ENCODE measurements at places on chromosomes 11 and 22.
A peak's percentile ranks its signal among the peaks of the same experiment; 100 is the strongest.

- peak; percentile 42 for DNase-seq
These were observed 866 bp downstream of the EXPH5 start for GRCh38 chr11:108592591-108593213.

GRCh38 chr11:108694846-108695245 is 30.0 kb downstream of the DDX10 start:
- DNase-seq, result no peak

GRCh38 chr22:29044657-29045176 is 16.9 kb downstream of the C22orf31 start:
- no peak for DNase-seq

DNA sequence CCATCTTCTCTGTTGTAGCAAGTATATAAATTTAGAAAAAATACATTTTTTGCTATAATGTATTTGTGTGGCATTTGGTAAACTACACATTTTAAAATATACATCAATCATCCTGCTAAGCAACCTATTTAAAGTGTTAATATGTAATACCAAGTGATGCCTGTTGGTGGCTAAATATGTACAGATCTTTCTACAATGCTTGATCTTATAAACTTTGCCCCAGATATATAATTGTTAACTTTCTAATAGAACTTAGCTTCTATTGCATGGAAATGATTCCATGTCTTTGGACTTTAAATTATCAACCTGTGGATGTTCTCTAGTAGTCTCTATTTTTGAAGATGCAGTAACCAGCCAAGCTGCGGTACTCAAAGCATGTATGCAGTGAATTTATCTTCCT is 1260.4 kb upstream of the RAG2 start:
- DNase-seq, result no peak

- no peak for DNase-seq
These were observed 20.3 kb downstream of the ARHGAP20 start for GRCh38 chr11:110691926-110692325.

GRCh38 chr11:118443590-118444218 is 7.4 kb downstream of the KMT2A start:
- DNase-seq, result no peak

- DNase-seq, result peak; percentile 23
These were observed 553 bp upstream of the LDLRAD3 start for GRCh38 chr11:35943309-35943708.

DNA sequence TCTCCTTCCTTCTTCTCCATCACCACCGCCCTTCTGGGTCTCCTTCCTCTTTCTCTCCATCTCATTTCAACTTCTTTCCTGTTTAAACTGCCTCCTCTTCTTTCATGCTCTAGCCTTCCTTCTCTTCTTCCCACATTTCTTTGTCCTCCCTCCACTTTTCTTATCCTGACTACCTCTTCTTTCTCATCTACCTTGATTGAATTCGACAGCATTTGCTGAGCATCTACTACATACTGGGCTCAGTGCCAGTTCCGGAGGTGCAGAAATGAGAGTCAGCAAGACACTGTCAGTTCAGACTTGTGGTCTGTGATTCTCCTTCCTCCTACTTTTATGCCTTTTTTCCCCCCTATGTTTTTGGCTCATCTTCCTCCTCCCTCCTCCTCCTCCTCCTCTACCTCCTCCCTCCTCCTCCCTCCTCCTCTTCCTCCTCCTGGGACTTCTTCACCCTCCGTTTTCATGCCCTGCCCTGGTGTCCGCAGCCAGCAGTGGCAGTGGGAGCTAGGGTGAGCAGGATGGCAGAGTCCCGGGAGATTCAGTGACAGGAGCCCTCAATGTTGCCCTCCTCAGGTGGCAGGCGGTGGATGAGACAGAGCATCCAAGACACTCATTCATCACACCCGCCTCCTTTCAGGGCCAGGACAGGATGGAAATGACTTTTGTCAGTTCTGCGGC is 146.0 kb upstream of the SEZ6L start:
- DNase-seq, result no peak

- DNase-seq, result no peak
These were observed 125.6 kb downstream of the BRD1 start for GRCh38 chr22:49702068-49702397.

GRCh38 chr11:82864268-82864667 is 36.0 kb downstream of the PRCP start:
- no peak for DNase-seq

- DNase-seq, result no peak
These were observed 24.2 kb downstream of the MRTFA start for GRCh38 chr22:40612291-40612751.

DNA sequence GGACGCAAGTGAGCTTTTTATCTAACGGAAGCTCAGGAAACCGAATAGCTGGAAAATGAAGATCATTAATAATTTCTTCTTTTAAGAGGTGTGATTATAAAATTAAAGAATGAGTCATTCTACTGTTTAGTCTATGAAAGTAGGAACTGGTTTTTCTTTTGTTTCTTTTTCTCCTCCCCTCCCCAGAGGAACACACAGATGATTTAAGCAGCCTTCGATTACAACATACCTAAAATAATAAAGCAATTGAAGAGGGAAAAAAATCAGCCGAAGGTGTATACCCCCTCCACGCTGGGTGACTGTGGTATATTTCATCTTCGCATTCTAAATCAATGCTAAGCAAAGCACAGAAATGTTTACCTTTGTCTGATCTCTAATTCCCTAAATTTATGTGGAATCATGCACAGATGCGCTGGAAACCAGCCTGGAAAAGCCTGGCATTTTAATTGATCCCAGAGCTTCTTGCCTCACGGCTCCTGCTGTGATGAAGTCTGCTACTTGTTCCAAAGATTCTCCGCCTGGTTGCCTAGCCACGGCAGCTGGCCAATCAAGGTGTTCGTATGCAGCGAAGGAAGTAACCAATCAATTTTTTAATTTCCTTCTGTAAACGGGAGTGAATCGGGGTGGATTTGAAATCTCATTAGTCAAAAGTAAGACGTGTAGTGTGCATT is 133.9 kb downstream of the FANCF start:
- no peak for DNase-seq

- DNase-seq, result no peak
These were observed 29.8 kb upstream of the CREB3L1 start for GRCh38 chr11:46247659-46248058.

DNA sequence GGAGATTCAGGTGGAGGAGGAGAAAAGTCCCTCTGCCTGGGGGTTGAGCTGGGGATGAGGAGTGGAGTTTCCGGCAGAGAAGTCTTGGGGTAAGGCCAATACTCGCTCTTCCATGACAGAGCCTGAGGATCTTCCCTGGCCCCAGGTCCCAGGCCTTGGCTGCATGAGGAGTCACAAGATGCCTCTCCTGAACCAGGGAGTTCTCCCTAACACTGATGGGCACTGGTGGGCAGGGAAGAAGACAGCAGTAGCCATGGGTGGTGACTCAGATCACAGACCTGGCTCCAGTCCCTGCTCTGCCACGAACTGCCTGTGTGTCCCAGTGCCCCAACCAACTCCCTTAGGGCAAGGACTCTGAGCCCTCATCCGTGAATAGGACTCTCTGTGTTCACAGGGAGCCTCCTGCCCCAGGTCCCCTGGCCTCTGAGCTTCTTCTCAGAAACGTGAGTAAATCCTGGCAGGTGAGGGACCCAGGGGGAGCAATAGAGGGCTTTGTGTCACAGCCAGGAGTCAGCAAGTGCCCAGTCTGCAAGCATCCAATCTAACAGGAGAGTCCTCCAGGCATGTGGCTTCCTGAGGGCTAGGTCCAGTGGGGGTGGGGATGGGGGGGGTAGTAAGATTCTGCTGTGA is 45.5 kb upstream of the FTH1 start:
- no peak for DNase-seq

DNA sequence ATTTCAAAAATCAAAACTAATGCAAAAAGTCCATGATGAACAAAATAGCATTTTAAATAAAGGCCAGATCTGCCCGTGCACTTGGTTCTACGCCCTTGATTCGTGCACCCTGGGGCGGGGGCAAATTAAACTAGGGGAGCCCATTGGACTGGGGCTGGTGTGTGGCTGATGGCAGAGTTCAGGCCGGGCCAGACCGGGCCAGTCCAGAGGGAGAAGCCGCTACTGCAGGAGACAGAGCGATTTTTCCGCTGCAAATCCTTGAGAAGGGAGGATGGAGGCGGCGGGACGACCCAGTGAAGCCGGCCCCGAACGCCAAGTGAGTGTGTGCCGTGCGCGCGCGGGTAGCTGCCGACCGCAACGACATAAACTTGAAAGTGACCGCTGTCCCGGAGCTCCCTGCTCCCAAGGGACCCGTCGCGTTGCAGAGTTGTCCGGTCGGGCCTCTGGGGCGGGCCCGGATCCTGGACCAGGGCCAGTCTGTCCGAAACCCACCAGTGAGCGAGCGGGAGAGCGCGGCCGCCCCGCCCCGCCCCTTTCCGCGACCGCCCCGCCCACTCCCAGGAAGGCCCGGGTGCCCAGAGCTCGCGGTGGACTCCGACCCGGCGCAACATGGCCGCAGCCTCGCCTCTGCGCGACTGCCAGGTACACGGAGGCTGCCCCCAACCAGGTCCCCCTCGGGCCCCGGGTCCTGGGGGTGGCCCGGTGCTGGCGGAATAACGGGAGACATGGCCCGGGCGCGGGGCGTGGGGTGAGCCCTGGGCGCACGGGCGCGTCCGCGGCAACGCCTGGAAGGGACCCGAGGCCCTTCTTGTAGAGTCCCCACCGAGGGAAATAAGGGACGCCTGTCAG is at the start of gene TTC38:
TSS of gene TTC38 (plus strand) at position 578 of the 849 bp plus-strand sequence. CDS start at position 610, 32 bp downstream.
- peak; percentile 92 for DNase-seq

GRCh38 chr11:61124574-61125309 is 22.5 kb downstream of the CD5 start:
- DNase-seq, result no peak

DNA sequence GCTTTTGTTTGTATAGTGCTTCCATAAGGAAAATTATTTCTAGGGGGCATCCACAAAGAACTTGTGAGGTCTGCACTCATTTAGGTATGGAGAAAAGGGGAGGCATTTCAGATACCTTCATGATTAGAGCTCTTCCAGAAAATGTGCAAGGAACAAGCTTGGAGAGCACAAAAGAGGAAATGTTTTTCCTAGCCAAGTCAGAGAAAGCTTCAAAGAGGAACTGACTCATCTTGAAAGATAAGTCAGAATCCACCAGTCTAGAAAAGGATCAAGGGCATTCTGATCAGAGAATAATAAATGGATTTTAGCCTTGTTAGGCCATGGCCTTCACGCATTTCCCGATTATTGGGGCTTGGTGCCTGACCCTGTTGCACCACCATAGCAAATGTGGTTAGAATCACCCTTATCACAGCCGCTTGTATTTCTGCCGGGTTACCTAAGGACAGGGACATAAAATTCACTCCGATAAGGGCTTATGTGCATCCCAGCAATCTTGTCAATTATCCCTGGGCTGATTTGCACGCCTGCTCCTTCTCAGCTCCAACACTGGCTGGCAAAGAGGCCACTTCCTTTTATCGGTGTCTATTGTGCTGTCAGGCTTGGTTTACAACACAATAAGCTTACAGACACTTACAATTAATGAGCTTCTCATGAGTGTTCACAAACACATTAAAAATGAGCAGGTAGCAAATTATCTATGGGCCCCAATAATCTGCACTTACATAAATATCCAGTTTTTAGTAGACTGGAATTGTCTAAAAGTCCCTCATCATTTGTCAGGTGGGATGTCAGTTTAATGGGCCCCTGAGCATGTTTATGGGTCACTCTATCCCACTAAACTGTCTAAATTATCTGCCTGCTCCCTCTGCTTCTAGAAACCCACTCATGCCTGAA is 613.5 kb downstream of the SOX6 start:
- no peak for DNase-seq

DNA sequence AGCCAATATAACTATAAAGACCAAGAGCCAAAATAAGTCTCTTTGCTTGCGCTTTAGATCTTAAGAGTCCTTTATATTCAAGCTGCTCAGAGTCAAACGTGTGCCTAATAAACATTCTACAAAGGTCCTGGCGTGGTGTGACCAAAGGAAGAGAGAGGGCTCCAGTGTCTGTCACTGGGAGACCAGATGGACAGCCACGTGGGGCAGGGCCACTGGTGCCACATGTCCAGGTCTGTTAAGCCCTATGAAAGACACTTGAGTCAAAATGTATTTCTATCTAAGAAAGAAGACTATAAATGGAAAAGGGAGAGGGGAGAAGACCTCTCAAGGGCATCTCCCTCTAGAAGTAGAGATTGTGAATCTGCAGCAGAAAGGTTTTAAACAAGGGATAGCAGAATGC is 32.2 kb upstream of the EHF start:
- DNase-seq, result no peak

- no peak for DNase-seq
These were observed 7.6 kb downstream of the WNT7B start for GRCh38 chr22:45969414-45969799.

All from ovary (tissue), 10 donors.